ENCODE measurements at places on chromosomes 16 and 17.

DNA sequence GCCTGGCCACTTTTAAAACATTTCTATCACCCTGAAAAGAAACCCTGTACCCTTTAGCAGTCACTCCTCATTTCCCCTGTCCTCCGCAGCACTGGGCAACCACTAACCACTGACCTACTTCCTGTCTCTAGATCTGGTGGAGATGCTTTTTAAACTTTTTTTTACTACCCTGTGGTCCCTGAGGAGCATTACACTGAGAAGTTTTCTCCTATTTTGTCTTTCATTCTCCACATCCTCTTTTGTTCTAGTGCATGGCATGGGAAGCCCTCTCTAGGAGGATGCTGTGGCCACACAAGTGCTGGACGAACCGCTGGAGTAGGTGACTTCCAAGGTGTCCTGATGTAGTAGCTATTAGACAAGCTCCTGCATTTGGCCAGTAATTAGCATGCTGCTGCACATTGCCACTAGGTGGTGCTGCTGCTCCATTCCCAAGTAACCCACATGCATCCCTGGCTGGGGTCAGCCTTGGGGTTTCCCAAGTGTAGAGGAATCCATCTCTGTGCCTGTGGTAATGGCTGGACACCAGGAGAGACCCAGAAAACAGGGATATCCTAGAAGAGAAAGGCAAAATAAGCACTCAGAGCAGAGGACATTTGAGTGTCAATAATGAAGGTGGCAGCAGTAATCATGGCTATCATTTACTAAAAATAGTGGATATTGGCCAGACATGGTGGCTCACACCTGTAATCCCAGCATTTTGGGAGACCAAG lies 143.8 kb upstream of the CRHR1 start:
- DNase-seq: no peak

- peak; percentile 5 for DNase-seq
These were observed 20.3 kb upstream of the NFATC3 start for GRCh38 chr16:68064791-68065365.

- DNase-seq: no peak
These were observed 251.3 kb downstream of the HS3ST3A1 start for GRCh38 chr17:13350466-13350865.

- DNase-seq: peak; percentile 47
These were observed 394.7 kb downstream of the SOX9 start for GRCh38 chr17:72515291-72516065.

DNA sequence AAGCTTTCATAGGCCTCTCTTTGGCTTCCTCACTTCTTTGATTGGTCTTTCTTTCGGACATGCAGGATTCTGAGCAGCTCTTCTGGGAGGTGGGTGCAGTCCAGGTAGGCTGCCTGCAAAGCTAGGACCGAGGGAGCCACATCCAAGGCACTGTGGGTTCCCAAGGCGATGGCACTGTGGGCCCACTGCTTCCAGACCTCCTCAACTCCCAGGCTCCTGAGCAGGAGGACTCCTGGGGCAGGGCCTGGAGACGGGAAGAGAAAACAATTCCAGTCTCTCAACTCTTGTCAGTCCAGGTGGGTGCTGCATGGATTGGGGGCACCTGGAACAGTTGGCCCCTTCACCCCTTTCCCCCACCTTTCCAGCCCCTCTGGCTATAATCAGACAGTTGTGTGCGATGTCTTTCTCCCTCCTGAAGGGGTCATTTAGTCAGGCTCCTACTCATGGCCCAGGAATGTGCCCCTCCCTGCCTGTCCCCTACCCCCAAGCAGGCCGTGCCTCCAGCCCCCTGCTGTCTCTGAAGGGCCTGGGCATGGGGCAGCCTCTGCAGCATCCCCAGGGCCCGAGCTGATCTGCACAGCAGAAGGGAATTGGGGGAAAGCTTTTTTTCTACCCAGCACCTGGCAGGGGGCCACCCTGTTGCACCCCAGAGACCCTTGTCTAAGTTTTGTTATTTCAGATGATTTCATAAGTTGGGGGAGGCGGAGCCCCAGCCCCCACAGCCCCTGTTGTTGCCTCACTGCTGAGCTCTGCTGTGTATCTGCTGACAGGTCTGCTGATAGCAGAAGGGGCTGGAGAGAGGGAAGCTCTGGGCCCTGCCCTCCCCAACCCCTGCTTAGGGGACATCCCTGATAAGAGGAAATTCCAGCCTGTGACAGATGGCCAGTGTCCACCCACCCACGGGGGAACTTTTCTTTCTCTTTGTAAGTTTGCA lies 330.3 kb downstream of the SEC14L1 start:
- DNase-seq: no peak

DNA sequence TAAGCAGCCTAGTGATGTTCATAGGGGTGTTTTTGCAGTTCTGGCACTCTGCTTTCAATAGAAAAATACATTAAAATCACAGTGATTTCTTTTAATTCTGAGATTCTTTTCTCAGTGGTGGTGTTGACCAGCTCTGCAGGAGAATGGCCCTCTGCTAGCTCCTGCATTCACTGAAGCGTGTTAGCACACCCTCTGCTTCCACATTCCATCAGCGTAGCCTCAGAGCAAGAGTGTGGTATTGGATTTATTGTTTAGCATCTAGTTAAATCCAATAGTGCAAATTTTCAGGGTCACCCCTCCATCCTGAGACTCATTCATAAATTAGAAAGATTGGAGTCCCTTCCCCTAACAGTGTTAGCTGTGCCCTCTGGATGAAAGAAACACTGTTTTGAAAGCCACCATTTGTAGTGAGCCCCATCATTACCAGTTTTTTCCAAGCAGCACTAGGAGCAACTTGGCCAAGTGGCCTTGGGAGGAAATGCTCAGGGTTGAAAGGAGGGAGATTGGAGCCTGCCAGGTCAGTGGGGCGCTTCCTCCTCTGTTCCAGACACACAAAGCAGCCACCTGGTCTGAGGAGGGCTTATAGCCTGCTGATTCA lies 45.7 kb downstream of the B9D1 start:
- DNase-seq: no peak

DNA sequence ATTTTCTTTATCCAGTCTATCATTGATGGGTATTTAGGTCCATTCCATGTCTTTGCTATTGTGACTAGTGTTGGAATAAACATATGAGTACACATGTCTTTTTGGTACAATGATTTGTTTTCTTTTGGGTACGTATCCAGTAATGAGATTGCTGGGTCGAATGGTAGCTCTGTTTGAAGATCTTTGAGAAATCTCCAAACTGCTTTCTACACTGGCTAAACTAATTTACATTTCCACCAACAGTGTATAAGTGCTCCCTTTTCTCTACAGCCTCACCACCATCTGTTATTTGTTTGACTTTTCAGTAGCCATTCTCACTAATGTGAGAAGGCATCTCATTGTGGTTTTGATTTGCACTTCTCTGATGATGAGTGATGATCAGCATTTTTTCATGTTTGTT lies 103.7 kb downstream of the GOSR1 start:
- DNase-seq: no peak

GRCh38 chr16:79307214-79307613 lies 293.3 kb downstream of the MAF start:
- DNase-seq: no peak

- no peak for DNase-seq
These were observed 9.5 kb downstream of the DEF8 start for GRCh38 chr16:89958068-89958467.

GRCh38 chr17:74368341-74369081 lies 1.2 kb downstream of the GPR142 start:
- DNase-seq: no peak

- no peak for DNase-seq
These were observed 14.1 kb downstream of the GLG1 start for GRCh38 chr16:74592847-74593246.

DNA sequence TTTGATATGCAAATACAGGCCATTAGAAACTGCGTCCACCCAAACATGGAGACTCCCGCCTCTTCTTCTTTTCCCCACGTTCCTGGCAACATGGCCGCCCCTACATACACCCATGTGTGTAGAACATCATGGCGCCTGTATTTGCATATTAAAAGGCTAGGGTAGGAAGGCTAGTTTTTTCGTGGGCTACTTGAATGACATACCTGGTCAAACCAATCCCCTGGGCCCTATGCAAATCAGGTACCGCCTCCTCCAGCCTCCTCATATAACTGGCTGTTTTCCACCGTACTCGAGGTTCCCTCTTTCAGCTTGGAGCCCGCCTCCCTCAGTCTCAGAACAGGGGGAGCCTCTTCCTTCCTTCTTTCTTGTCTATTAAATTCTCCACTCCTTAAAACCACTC lies 840 bp upstream of the CD300LB start:
- no peak for DNase-seq

DNA sequence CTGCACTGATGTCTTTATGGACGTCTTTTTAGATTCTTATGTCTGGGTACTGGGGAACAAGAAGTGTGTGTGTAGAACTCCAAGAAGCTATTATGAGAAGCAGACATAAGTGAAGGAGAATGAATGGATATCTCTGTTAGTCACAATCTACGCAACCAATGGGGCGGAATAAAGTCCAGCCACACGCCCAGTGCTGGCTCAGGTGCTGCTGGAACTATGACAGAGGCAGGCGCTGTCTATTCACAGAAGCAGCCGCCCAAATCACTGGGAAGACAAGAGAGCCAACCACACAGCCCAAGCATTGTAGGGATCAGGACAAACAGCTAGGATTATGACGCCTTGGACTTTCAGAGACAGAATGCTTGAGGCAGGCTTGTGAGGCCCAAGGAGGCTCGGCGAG lies 43.9 kb upstream of the ICAM2 start:
- DNase-seq: no peak

GRCh38 chr16:85330694-85331188 lies 218.5 kb upstream of the CIBAR2 start:
- DNase-seq: no peak

DNA sequence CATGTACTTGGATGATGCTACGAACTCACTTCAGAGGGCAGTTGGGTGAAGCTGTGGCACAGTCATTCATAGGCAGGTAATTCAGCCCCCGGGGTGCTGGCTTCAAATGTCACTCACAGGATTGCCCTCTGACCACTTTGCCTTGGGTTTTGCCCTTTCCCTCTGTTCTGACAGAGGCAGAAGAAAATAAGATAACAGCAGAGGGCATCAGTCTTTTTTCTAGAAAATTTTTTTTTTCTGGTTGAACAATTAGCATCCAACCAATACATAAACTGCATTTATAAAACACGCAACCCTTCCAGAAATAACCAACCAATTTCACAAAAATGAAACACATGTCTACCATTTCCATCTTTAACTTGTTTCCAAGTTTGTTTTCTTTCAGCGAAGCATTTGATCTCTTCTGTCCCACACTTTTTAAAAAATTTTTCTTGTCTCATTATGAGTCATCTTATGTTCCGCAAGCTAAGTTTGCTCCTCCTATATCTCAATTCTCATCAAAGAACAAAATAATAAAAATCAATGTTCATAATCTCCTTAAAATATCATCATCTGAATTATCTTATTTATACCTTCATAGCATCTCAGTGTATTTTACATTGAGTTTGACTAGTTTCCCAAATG lies 15.6 kb downstream of the NACA2 start:
- DNase-seq: no peak

GRCh38 chr16:56877486-56878182 lies 12.6 kb downstream of the SLC12A3 start:
- DNase-seq: no peak

DNA sequence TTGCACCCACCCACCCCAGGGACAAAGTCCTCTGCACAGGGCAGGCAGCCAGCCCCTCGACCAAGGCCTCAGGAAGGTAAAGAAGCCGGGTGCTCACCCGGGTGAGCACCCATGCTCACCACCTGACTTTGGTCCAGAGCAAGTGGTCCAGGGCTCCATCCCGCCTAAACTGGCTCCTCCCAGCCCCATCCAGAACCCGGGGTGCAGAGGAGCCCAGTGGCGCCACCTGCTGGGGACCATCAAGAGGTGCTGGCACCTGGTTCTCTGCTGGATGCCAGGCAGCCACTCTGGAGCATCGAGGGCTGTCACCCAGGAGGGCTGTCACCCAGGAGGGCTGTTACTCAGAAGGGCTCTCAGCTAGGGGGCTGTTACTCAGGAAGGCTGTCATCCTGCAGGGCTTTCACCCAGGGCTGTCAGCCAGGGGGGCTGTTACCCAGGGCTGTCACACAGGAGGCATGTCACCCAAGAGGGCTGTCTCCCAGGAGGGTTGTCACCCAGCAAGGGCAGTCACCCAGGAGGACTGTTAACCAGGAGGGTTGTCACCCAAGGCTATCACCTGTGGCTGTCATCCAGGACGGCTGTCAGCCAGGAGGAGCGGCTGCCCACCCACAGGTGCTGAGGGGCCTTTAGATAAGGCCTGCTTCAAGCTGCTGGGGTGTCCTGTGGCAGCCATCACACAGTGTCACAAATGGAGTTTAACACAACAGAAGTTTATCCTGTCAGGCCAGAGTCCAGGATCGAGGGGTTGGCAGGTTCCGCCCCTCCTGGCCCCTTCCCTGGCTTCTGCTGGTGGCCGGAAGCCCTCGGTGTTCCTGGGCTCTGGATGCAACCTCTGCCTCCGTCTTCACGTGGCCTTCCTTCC lies 98.5 kb downstream of the TNFRSF13B start:
- no peak for DNase-seq

DNA sequence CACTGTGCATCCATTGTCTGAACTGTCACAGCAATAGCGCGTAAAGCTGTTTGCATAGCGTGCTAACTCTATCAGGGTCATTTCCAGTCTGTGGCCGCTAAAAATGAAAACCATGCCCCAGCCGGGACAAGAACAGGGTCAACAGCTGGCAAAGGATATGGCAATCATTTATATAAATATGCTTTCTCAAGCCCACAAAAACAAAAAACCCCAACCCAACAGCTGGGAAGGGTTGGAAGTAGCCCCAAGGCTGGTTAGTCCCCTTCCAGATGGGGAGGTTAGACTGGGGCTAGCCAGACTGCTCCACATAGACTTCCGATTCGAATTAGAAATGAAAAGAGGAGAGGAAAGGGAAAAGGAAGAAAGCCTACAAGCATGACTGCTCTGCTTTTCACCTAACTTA lies 203.3 kb upstream of the TBX2 start:
- no peak for DNase-seq

DNA sequence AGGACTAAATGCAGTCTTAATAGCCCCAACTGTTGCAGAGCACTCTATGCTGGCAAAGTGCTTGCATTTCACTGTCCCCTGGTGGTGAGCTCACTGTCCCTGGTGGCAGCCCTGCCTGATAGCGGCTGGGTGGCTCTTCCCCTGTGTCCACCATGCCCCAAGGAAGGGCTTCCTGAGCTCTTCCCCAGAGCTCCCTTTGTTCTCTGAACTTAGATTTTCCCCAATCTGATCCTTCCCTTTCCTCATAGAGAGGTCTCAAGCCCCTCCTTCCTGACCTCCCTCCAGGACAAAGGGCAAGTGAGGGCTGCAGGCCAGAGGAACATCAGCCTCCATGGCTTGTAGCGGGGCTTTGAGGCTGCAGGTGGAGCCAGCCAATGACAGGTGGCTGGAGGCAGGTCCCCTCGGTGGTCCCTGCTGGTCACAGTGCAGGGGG lies 17.0 kb downstream of the BEAN1 start:
- DNase-seq: no peak
